ENCODE measurements at places on chromosomes 3 and 15.
A peak's percentile ranks its signal among the peaks of the same experiment; 100 is the strongest.

GRCh38 chr15:70473581-70474370, 289.6 kb downstream of the UACA start:
- DNase-seq: no peak

- DNase-seq: no peak
Measured at GRCh38 chr3:108096532-108097321, 5.9 kb upstream of the CD47 start.

DNA sequence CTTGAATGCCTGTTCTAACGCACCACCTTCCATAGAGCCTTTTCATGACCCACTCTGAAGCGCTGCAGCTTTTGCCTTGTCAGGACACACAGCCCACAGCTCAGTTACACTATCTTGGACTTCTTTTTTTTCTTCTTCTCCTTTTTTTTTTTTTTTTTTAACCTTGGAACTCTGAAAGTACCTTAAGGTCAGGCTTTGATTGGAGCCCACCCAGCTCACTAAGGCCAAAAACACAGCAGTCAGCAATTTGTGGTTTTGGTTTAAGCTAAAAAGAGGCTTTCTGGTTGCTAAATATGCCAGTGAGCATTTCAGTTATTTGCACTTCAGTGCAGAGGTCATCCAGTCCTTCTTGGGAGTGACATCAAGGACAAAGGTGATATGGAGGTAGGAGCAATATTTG, 1.7 kb downstream of the SLC25A20 start:
- DNase-seq: no peak

- DNase-seq: no peak
Measured at GRCh38 chr3:124298951-124299350, 307.0 kb upstream of the ROPN1 start.

DNA sequence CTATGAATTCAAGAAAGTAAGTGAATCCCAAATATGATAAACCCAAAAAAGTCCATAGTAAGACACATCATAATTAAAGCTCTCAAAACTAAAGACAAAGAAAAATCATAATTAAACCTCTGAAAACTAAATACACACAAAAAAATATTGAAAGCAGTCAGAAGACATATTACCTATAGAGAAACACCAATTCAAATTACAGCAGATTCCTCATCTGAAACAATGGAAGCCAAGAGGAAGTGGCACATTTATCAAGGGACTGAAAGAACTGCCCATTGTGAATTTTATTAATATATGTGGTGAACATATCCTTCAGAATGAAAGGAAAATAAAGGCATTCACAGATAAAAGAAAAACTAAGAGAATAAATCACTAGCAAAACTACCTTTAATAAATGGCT, 128.2 kb downstream of the SCAPER start:
- DNase-seq: no peak

- DNase-seq: no peak
Measured at GRCh38 chr3:17138246-17139039, 253.7 kb downstream of the PLCL2 start.

GRCh38 chr15:66780172-66780972, 78.3 kb downstream of the SMAD6 start:
- no peak for DNase-seq

- peak; percentile 2 for DNase-seq
Measured at GRCh38 chr3:71006810-71007785, 576.4 kb downstream of the FOXP1 start.

GRCh38 chr3:150278195-150278594, 129.9 kb upstream of the TSC22D2 start:
- no peak for DNase-seq

- DNase-seq: peak; percentile 19
Measured at GRCh38 chr15:93703092-93703739, 528.1 kb upstream of the MCTP2 start.

GRCh38 chr15:76341366-76342057, 4.9 kb downstream of the ISL2 start:
- DNase-seq: peak; percentile 35

DNA sequence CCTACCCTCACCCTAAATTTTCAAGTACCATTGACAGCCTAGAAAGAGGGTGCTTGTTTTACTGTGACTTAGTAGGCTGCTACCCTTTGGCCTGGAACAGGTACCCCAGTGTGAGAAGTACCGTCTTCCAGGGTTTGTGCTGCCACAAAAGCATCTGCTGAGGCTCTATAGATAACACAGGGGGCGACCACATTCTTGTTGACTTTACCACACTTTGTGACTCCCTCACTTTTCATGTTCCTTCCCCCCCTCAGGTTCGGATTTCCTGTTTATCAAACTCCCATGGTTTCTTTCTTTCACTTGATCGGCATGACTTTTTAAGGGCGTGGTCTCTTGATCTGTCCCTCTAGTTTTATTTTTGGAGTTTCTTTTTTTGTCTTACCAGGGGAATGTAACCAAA, 23.5 kb downstream of the EXOG start:
- DNase-seq: no peak

- no peak for DNase-seq
Measured at GRCh38 chr3:180421221-180421620, 180.7 kb upstream of the TTC14 start.

GRCh38 chr3:13841141-13841540, 38.7 kb downstream of the WNT7A start:
- no peak for DNase-seq

- no peak for DNase-seq
Measured at GRCh38 chr3:96843505-96844203, 29.3 kb downstream of the EPHA6 start.

DNA sequence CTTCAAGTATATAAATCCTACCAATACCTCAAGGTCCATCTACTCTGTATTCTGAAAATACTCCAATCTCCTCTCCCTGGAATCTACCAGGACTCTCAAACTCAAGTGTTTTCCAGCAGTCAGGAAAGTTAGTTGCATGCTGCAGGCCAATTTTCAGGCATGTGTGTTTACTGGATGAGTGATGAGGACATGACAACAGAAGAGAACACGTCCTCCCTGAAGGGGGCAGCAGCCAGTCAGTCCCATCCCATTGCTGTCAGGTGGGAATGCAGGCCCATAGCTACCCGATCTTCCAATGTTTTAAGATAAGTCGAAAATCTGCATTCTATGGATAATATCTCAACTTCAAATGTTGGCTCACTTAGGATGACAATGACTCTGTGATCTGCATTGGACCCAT, 496.2 kb downstream of the FHIT start:
- no peak for DNase-seq

DNA sequence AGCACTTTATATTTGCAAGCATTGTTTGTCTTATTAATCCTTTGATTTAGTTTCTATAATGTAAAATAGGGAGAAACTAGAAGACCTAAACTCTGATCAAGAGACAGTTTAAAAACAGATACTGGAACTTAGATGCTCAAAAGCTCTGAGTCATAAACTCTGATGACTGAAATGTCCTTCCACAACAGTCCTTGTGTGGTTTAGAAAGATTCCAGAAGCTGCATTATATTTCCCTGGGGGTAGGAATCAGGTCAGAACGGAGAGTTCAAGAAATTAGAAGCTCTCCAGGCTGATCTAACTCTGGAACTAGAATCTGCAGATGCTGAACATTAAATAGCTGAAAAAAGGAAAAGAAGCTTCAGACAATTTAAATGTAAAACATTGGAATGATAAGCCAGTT, 18.3 kb upstream of the ONECUT1 start:
- DNase-seq: no peak

DNA sequence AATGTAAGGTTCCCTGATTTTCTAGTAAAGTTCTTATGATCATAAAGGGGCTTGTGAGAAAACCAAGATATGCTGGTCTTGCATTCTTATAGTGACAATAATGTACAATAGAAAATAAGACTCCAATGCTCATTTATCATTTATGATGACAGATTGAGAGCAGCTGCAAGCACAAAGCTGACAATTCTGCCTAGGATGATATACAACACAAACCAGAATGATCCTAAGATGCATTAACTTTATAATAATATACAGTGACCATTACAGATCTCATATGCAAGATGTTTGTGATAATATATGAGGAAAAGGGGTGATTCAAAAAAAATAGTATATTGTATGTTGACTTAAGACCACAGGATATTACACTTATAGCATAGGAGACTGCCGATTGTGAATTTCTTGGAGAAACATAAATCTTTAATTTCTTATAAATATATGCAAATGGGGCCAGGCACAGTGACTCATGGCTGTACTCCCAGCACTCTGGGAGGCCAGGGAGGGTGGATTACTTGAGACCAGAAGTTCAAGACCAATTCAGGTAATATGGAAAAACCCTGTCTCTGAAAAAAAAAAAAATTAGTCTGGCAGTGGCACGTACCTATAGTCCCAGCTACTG, 387.0 kb downstream of the ZBBX start:
- DNase-seq: no peak

- DNase-seq: no peak
Measured at GRCh38 chr3:147669077-147669476, 259.9 kb downstream of the ZIC1 start.

DNA sequence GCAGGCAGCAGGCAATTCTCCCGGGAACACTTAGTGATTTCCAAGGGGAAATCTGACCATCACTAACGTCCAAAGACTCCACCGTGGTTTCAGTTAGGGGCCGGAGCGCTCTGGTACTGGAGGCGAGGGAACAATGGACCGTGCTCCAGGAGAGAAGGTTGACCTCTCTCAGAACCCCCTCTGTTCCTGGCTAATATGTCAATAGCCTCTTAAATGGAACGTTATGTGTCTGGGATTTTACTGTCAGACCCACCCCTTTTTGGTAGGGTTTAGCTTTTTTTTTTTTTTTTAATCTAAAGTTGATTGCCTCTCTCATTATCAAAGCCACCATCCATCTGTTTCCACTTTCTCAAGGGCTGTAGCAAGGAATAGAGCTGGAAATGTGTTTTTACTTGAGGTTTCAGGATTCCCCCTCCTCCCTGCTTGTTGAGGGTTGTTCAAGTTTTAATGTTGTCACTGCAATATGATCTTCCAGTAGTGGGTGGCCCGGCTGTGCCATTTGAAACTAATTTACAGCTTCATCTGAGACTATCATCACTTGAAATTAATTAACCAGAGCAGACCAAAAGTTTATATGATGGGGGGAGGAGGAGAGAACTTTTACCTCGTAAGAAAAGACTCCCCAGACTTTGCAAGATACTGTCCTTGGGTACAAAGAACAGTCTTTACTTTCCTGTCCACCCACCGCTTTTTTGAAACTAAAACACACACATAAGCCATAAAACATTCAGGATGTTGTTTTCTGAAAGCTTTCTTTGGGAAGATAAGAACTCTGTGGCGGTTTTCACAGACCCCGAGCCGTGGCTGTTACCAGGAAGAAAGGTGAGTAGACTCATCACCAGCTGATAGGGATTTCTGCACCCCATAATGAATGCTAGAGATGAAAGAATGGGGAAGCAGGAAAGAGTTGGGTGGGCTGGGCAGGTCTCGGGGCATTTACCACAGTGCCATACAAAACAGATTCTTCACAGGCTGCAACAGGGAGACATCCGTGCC, 187.8 kb downstream of the UACA start:
- DNase-seq: no peak

DNA sequence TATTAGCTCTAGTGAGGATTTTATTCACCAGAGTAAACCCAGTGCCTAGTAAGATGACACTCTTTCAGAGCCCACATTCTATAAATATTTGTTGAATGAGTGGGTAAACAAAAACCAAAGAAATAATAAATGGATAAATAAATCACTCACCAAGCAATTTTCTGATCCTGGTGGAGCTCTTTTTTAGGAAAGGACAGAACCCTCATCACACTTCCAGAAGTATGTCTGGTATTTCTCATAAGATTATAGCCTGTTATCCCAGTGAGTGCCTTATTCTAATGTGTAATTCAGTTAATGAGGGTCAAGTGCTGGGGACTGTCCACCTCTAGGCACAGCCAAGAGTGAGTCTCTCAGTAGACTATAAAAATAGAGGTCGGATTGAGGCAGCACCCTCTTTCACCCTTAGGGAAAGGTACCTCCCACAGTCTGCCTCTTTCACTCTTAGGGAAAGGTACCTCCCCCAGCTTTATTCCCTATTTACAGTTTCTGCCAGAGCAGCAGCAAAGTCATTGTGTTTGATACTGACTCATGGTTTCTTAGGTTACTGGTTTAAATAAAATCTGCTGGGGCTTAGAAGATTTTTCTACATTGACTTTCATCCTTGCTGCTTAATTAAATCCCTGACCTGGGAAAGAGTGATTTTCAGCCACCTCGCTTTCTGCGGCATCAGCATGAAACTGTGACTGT, 145.0 kb downstream of the STAC start:
- DNase-seq: peak; percentile 14

- no peak for DNase-seq
Measured at GRCh38 chr15:100999369-100999768, 80.2 kb downstream of the LRRK1 start.

DNA sequence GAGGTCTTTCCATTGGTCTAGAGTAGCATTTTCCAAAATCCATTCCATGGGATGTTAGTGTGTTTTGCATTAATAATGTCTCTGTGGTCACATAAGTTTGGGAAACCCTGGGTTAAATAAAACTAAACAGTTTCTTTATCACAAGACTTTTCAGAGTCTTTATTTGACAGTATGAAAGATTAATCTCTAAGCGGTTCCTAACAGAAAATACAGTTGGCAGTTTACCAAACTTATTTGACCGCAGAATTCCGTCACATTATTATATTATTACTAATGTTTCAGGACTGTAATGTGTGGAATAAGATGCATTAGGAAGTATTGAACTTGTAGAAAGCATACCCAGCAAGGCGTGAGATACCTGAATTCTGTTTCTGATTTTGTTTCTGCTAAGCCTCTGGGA, 71.5 kb upstream of the ADAMTSL3 start:
- DNase-seq: no peak

GRCh38 chr3:30632065-30632464, 25.7 kb downstream of the TGFBR2 start:
- DNase-seq: no peak

DNA sequence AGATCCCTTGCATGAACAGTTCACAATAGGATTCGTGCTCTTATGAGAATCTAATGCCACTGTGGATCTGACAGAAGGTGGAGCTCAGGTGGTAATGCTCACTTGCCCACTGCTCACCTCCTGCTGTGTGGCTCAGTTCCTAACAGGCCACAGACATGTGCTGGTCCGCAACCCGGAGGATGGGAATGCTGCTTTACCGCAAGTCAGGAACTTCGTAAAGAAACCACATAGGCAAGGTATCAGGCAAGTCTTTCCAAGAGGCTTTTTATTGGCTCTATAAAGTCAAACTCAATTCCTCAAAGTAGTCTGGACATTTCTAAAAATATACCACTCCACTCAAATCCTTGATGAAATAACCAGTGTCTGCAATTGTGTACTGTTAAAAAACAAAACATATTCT, 56.1 kb downstream of the OSTN start:
- no peak for DNase-seq

- DNase-seq: no peak
Measured at GRCh38 chr3:179181993-179182551, 33.9 kb downstream of the PIK3CA start.

DNA sequence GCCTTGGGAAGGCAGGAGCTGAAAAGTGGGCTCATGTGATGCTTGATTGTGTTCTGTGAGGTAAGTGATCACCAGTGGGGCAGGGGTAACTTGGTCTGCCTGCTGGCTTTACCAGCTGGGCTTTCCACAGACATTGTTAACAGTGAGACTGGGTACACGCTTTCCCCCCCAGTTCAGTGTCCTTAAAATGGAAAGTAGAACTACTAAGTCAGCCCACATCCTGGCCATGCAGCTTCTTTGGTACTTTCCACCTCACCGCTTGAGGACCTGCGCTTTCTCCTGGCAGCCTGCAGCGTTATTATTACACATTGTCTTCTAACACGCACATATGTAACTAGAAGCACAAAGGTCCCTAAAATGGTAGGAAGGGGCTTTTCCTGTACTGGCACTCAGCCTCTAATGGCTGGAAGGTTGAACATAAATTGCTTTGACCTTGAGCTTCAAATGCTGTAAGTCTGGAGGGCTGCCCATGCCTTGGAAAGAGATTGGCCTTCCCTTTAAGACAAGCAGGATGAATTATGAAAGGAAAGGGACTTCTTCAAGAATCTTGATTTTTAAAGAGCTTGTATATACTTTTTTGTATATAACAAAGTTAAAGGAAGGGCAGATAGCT, 216.1 kb upstream of the ROPN1 start:
- no peak for DNase-seq
